Activated naive CD4-positive, alpha-beta T cell (primary cell): ENCODE measurements at places on chromosomes 6 and 20.

- no peak for DNase-seq
Observed at GRCh38 chr6:8738951-8739350, 303.6 kb upstream of the SLC35B3 start.

DNA sequence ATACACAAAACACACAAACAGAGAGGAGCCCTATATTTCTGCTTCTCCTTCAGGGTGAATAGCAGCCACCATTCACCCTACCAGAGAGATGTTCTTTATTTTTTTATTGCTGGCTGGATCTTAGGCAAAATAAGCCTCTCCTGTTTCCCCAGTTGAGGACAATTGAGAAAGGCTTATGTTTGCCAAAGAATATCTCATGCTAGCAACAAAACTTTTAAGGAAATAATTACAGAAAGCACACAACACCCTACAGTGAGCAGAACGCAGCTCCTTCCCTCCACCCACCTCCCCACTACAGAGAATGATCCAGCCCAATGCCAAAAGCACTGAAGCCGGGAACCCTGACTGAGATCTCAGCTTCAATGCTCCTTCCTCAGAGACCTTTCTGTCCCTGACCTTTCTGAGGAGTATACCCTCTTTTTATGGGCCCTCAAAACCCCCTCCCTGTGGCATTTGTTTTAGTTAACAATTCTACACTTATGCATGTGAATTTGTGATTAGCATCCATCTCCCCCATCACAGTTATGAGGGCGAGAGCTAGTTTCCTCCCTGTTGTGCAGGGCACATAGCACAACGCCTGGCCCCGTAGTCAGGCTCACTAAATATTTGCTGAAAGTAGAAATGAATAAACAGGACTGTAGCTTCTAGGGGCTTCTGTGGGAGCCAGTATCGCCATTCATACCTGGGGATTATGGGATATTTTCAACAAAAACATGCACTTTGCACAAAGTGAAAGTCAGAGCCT is 491.6 kb upstream of the CDH4 start:
- DNase-seq, result no peak

GRCh38 chr20:2135013-2135412 is 33.4 kb downstream of the STK35 start:
- no peak for DNase-seq

DNA sequence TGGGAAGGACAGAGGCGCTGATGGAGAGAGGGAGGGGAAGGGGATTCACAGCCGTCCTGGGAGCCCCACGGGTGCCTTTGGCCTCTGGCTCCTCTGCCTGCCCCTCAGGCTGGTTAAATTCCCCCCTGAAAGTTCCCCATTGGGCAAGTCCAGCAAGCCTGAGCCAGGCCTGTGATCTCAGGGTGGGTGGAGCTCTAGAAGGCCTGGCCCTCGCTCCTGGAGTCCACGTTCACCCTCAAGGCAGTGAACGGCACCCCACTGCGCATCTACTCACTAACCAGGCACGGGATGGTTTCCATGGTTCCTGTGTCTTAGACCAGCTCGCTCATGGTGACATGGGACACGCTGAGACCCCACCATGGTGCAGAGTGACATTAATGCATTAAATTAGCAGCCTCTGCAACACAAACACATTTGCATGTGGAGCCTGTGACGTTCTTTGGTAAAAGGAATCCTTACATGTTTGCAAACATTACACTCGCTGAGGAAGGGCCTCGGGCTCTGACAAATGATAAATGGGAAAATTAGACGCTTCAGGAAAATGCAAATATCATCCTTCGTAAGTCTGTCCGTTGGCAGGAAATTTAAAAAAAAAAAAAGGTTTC is 452.7 kb downstream of the PREX1 start:
- DNase-seq, result no peak

- no peak for DNase-seq
Observed at GRCh38 chr6:165937564-165938358, 229.9 kb downstream of the TBXT start.

- no peak for DNase-seq
Observed at GRCh38 chr6:88119769-88120168, 46.4 kb downstream of the CNR1 start.

DNA sequence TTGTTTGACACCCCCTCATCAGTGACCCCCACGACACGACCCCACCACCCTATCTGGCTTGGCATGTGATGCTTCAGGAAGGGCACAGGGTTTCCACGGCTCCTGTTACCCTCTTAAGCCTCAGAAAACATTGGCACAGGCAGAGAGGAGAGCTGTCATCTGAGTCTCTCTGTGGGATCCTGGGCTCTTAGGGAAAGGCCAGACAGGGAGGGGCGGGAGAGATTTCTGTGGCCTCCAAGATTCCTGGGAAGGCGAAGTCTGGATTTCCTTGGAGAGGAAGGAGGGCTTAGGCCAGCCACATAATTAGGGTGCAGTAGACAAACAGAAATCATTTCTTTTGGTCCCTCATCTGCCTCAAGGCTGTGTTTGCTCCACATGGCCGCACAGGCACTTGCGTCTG is 191.6 kb upstream of the SNX9 start:
- no peak for DNase-seq

DNA sequence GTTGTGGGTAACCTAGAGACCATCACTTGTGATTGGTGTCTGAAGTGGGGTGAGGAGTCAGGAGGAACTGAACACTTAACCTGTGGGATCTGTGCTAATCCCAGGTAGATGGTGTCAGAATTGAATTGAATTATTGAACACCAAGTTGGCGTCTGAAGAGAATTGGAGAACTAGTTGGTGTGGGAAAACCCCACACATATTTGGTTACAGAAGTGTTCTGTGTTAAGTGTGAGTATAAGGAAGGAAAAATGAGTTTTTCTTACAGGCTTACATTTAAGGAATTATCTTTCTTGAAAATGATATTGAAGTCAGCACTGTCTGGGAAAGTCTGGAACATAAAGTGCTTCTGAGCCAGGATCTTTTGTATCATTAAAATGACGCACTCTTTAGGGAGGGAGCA is 182.9 kb upstream of the ECI2 start:
- no peak for DNase-seq

- no peak for DNase-seq
Observed at GRCh38 chr20:14570811-14571210, 233.4 kb upstream of the FLRT3 start.

DNA sequence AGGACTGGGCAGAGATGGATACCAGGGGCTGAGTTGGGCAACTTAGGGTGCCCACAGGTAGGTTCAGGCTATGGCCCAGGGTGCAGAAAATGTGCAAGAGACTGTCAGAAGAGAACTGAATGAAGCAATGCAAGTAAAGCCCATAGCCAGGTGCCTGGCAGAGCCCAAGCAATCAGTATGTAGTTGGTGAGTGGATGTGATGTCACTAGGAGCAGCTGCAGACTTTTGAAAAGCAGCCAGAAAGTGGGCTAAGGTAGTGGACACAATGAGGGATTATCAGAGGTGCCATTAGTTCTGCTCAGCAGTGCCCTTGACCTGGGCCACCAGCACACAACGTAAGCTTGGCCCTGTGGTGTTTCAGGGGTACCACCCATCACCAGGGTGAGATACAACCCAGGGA is 135.3 kb downstream of the SOBP start:
- no peak for DNase-seq

DNA sequence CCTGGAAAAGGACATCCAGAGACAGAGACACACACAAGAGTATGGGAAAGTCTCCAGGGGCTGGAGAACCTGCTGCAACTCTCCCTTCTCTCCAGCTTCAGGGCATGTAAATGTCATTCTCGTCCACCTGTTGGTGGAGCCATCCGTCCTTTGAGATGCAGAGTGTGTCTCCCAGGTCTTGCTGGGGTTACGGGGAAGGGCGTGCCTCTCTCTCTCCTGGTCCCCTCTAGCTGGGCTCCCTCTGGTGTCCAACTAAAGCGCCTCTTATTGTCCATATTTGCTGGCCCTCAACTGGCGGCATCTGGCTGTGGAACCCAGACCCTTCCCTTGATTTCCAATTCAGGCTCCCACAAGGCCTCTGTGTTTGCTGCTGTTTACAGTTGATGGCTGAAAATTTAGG is 244.1 kb downstream of the BMP7 start:
- no peak for DNase-seq

- no peak for DNase-seq
Observed at GRCh38 chr6:144843701-144844100, 558.6 kb downstream of the UTRN start.

GRCh38 chr6:14549304-14549770 is 431.8 kb downstream of the CD83 start:
- no peak for DNase-seq

- no peak for DNase-seq
Observed at GRCh38 chr6:143961886-143962878, 45.9 kb downstream of the PLAGL1 start.

DNA sequence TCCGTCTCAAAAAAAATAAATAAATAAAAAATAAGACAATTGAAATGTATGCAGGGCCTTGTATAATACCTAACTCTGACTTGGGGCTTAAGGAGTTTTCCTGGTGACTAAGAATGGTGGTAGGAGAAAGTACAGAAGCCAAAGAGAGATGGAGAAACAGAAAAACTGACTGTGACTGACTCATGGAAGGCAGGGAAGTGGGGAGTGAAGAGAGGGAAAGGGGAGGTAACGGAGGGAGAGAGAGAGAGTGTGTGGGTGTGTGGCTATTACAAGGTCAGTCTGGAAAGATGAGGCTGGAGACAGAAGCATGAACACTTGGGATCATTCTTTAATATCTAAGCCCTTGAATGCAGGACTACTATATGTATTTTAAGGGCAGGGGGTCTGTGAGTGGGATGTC is 38.5 kb downstream of the SNRNP48 start:
- DNase-seq, result no peak

DNA sequence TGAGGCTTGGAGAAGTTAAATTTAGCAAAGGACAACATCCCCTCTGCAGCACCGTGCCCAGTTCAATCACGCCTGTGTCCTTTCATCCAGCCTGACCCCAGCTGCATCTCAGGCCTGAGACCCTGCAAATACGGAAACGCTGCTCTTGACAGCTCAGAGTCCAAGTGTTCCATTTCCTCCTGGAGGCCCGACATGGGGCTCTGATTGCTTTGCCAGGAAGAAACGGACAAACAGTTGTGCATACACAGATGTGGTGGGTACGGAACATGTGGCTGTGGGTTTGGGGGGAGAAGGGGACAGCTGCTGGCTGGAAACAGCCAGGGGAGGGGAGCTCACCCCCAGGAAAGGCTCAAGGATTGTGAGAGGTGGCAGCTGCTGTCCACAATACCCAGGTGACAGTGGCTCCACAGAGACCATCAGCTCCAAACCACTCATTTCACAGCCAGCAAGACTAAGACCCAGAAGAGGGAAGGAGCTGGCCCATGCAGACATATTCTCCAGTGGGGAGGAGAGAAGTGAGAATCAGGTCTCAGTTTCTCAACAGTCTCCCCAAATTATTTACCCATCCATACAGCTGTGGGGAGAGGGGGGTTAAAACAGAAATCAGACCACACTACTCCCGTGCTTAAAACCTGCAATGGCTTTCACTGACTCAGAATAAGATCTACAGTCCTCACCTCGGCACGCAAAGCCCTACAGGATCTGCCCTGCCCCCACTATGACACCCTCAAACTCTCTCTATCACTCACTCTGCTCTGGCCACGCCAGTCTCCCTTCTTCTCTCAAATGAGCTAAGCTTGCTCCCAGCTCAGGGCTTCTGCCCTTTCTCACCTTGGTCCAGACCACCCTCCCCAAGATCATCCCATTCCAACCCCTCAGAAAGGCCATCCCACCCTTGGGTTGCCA is 89.1 kb downstream of the PREX1 start:
- no peak for DNase-seq

DNA sequence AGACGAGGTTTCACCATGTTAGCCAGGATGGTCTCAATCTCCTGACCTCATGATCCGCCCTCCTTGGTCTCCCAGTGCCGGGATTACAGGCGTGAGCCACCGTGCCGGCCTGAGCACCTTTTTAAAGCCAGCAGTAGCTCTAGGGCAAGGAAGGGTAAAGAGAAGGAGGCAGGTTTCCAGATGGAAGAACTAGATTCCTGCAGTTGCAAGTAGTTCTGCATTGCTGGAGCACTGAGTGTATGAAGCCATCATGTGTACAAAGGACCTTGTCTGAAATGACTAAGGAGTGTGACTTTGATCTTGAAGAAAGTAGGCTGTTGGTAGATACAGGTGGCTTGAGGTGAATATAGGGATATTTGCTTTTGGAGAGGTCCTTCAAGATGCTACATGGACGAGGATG is 4.2 kb downstream of the OR2A4 start:
- no peak for DNase-seq

GRCh38 chr6:105484238-105485161 is 81.6 kb upstream of the PREP start:
- DNase-seq, result no peak

DNA sequence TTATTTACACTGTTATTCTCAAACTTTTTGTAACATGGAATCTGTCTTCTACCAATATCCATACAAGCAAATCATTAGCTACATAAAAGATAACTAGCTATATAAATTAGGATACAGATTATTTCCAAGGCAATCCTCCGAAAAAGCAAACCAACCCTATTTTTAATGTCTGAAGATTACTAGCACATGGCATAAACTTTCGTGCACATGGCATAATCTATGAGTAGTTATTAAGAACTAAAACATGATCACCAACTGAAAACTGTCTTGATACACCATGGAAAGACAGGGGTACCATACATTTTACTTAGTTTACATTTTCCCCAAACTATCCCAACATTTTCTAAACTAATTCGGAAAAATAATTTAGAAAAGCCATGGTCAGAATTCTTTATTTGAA is 54.4 kb downstream of the CYP39A1 start:
- no peak for DNase-seq

DNA sequence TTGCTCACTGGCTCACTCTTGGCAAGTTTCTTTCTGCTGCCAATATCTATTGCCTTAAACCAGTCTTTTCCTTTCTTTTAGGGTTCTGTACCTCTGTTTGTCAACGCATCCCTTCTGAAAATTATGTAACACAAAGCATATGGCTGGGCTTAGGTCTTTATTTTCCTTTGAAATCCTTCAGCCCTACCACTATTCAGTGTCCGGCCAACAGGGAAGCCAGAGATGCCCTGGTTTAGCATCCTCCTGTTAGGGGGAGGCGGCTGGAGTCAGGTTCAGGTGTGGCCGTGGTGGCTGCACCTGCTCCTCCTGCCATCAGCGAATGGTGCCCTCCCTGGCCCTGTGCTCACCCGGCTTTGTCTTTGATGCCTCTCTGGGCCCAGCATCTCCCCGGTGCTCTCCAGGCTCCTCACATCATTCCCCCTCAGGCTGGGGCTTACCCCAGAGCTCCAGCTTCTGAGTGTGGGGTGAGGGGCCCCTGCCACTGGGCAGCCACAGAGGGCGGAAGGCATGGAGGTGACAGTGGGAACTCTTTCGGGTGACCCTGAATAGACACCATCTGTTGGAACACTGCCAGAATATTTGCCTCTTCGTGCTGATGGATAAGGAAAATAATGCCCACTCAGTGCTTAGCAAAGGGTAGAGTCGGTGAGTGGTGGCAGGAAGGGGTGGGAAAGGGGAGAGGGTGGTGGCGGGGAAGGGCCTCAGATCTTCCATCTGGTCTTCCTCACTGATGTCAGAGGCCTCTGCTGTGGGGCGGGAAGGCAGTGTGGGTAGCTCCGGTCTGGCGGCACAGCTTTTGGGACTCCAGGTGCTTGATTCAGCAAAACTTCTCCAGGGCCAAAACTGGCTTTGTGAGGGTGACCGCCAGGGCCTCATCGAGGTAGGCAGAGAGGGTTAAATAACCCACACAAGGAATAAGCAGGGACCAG is 97.2 kb downstream of the DACT2 start:
- no peak for DNase-seq

GRCh38 chr6:142294679-142295078 is 7.1 kb upstream of the ADGRG6 start:
- DNase-seq, result no peak

GRCh38 chr6:17483391-17484016 is 90.1 kb downstream of the CAP2 start:
- DNase-seq, result no peak
